ENCODE measurements at places on chromosomes 1 and 21.
A peak's percentile ranks its signal among the peaks of the same experiment; 100 is the strongest.

DNA sequence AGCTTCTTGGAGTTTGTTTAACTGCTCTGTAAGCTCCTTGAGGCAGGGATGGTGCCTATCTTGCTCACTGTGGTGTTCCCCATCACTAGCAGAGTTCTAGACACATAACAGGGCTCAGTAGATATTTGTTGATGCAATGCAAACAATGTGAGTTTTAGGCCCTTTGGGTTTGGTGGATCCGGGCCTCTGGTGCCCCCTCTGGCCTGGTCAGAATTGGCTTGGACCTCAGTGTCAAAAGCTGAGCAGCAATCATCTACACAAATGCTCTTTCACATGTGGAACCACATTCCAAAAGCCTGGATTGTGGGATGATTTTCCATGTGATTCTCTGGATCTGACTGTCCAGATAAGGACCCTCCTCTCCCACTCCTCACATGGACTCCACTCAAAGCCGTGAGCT is 53.4 kb upstream of the BCAR3 start:
- no peak for DNase-seq

DNA sequence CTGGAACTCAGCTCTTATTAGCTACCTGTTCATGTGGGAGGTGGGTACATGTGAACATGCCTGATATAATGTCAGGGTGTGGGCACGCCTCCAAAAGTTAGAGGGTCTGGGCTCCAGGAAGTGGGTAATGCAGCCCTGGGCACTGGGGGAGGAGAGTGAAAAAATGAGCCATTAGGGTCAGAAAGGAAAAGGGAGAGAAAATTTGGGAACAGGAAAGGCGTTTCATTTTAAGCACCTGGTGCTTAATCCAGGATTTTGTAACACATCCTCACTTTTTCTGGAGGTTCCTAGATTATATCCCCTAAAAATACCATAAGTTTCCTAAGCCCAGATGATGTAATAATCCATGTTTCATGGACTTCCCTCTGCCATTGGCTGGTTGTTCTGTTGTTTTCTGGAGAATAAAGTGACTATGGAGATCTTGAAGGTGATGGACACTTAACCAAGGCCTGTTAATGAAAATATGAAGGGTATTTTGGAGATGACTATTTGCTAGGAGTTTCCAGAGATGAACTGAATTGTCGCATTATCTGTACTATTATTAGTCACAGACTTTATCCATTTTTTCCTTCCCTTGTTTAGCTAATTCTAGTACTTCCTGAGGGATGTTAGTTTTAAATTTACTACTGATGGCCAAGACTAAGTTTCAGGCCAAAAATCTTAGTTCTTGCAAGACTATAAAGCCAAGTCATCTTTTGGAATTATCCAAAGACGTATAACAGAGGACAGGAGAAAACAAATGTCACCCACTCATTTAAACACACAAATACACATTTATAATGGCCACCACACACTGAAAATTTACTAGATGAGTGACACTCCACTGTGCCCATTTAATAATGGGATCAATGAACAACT is 24.4 kb upstream of the TARBP1 start:
- DNase-seq, result no peak

DNA sequence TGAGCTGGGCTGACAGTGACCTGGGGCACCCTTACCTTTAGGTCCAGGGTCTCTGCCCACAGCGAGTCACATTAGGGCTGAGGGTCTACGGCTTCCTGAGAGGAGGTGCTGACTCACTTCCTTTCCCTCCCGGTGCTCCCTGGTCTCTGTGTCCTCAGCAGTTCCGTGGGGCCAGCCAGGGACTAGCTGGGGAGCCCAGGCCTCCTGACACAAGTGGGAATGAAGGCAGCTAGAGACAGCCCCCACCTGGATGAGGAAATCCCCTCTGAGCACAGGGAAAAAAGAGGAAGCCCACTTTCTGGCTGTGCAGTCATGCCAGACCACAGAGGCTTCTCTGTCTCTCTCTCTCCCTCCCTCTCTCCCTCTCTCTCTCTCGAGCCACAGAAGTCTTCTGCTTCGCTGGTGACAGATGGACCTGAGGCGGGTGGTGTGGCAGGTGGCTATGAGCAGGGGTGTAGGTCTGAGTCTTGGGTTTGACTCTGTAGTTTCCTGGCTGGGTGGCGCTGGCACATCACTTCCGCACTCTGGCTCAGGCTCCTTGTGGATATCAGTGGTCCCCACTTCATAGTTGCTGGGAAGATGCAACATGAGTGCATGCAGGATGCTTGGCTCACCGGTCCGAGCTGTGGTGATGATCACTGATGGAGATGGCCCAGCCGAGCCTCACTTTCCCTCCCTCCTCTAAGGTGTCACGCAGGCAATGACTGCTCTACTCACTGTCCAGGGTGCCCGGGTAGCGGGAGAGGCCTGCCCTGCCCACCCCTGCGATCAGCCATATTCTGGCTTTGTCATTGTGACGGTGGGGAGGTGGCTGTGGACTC is 3.5 kb downstream of the SLC66A1 start:
- no peak for DNase-seq

- DNase-seq, result no peak
These were observed 25.9 kb upstream of the RAP1A start for GRCh38 chr1:111593403-111594305.

GRCh38 chr1:6357243-6357936 is 36.2 kb downstream of the ACOT7 start:
- no peak for DNase-seq

DNA sequence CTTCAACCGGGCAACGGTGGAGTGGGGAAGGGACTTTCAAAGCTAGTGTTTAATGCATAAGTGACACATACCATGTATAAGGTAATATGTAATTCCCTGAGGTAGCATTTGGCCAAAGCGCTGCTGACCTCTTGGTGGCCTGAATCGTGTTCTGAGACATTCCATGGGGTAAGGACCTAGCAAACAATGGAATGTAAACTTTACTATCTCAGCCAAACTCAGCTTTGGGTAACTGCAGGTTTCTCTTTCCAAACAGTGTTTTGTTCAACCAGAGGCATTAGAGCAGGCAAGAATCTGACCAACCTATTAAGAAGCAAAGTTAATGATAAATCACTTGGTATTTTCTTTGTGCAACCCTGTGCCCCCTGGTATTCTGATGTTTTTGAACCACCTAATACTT is 22.0 kb downstream of the TGFB2 start:
- DNase-seq, result no peak

- DNase-seq, result no peak
These were observed 59.1 kb downstream of the LRRC53 start for GRCh38 chr1:74453277-74453676.

DNA sequence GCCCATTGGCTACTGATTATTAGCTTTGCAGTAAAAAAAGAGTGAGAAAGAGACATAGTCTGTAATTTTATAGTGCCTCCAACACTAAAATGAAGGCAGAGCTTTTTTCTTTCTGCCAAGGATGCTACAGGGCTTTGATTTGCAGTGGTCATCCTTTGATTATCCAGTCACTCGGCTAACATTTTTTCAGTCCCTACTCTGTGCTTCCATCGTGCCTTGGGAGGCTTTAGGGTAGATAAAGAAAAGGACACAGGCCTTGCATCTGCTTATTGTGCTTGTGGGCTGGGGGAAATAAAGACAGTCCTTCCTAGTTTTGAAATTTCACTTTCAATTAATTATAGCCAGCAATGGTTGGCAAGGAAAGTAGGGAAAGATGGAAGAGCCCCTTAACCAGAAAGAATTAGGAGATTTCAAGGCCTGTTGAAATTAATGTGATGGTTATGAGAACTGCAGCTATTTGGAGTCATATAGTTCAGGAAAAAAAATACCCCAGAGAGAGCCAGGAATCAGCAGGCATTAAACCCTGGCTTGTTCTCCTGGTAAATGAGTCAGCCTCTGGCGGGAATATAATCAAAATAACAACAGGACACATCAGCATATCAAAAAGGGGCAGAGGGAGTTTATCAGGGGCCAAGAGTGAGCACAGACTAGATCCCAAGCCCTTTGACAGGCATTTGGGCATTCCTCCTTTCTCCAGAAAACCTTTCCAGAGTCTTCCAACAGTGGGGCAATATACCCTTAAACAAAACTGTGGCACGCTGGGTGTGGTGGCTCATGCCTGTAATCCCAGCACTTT is 27.4 kb downstream of the CACHD1 start:
- DNase-seq, result no peak

- DNase-seq, result no peak
These were observed 1095.0 kb upstream of the B3GALT2 start for GRCh38 chr1:194281376-194281775.

GRCh38 chr1:74522148-74522547 is 9.7 kb upstream of the LRRC53 start:
- DNase-seq, result no peak

GRCh38 chr1:95982711-95983110 is 738.9 kb upstream of the PTBP2 start:
- DNase-seq, result no peak

DNA sequence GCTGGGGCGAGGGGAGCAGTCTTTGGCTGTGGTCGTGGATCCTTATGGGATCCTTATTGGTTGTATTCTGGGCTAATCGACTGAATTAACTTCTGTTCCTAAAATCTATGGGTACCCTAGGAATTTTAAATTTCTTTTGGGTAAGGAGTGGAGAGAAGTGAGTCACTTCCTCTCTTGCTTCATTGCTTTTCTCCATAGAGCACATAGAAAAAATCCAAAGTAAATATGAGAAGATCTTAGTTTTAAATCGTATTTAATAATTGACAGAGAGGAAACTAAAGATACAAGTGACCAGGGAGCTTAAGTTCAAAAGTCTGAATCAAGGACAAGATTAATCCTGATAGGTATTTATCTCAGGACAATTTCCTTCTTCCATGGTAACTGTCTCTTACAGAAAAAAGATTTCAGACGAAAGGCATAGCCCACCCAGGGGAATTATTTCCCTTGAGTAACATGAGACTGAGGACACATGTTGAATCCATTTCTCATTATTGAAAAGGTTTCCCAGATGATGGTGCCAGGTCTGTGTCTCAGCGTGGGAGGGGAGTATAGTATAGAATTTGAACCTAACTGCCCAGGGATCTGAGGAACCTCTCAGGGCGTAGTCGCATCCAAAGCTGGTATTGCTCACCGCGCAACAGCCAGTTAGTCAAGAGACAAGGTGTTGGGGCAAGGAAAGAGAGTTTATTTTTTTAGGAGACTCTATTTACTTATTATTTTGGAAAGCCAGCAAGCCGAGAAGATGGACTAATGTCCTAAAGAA is 28.7 kb upstream of the FASLG start:
- DNase-seq, result no peak

DNA sequence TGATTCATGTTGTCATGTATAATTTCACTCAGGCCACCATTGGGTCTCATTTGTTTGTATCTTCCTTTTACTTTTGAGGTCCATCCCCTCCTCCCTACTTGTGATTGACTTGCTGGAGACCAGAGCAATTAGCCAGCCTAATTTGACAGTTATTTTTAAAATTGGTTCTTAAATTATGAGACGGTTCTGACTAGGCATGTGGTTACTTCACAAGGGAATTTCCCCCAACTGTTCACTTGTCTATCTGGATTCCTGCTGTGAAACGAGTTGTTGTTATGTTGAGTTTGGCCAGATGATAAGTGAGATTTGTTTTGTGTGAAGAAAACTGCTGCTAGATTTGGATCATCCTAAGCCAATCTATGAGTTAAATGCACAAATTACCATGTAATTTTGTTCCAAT is 359.1 kb downstream of the BARHL2 start:
- no peak for DNase-seq

DNA sequence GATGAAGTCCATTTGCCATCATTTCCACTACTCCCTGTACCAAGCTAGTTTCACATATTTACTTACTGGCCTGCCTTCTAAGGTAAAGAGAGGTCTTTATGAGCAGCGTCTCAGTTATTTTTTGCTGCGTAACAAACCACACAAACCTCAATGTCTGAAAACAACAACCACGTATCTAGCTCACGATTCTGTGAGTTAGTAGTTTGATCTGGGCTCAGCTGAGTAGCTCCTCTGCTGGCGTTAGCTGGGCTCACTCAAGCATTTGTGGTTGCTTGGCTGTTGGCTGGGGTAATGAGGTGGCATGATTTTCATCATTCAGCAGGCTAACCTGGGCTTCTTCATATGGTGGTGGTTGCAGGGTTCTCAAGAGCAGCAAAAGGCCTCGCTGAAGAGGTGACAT is 225.4 kb downstream of the FOXD2 start:
- no peak for DNase-seq

GRCh38 chr1:115400891-115401290 is 62.8 kb upstream of the NGF start:
- DNase-seq, result no peak

DNA sequence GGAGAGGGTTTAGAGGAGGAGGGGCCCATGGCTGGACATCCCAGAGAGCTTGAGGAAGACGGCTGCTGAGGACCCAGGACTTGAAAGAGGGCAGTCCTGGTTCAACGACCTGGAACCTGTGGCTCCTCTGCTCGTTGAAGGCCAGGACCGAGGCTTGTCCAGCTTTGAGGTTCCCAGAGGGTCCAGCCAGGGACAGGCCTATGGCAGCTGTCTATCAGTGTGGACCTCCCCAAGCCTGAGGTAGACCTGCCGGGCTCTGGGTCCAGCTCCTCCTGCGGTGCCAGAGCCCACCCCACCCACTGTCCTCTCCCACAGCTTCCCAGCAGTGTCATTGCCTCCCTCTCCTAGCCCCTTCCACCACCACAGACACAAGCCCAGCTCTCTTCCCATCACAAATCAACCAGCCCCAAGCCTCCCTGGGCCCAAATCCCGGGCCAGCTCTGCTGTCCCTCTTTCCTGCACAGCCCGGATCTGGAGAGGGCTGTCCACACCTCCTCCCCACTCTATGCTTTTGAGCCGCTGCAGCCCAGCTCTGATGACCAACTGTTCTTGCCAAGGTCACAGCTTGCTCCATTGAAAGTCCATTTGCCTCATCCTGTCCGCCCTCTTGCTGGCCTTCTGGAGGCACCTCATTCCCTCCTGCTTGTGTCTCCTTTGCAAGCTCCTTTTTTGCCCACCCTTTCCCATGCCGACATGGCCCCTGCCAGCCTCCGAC is 48.7 kb upstream of the EDN2 start:
- DNase-seq, result no peak

GRCh38 chr21:46048926-46049889 is 48.7 kb upstream of the COL6A2 start:
- DNase-seq, result peak; percentile 14

- no peak for DNase-seq
These were observed 35.8 kb downstream of the FMO3 start for GRCh38 chr1:171126504-171126903.

All from putamen (tissue), 1 donor.